ENCODE measurements at places on chromosomes 7 and 10.
A peak's percentile ranks its signal among the peaks of the same experiment; 100 is the strongest.

DNA sequence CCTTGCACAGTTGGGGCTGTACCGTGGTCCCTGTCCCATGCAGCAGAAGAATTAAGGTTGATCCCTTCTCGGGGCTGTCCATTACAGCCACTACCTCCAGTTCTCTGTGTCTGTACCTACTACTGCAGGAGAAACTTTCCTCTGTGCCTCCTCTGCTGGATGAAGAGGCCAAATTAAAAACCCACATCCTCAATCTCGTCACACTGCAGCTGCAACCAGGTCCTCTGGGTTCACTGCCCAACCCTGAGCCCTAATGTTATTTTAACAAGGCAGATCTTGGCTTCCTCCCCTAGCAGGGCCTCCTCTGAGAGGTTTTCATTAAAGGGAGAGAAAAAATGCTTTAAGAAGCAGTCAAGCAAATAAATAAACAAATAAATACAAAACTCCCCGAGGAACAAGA lies 66.6 kb downstream of the PLXNA4 start:
- no peak for DNase-seq

- no peak for DNase-seq
These were observed 50.0 kb upstream of the PDK4 start for GRCh38 chr7:95646350-95646749.

GRCh38 chr10:33387720-33388119 lies 53.3 kb upstream of the NRP1 start:
- DNase-seq: no peak

GRCh38 chr7:149459540-149460452 lies 1.1 kb downstream of the ZNF777 start:
- DNase-seq: peak; percentile 10

DNA sequence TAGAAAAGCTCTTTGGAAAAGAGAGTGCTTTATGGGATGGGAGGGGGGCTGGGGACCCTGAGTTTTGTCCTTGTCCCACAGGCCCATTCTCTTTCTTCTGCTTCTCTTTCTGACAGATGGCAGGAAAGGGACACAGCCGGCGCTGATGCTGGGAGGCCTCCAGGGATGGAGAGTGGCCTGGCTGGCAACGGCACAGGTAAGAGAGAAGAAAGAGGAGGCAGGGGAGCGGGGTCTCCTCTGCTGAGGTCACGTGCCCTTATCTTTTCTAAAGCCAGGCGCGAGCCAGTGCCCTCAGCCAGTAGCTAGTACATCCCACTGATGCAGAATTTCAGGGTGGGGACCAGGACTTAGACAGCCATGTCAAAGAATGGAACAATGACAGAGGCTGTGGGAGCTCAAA lies 9.2 kb downstream of the ZNF775 start:
- no peak for DNase-seq

DNA sequence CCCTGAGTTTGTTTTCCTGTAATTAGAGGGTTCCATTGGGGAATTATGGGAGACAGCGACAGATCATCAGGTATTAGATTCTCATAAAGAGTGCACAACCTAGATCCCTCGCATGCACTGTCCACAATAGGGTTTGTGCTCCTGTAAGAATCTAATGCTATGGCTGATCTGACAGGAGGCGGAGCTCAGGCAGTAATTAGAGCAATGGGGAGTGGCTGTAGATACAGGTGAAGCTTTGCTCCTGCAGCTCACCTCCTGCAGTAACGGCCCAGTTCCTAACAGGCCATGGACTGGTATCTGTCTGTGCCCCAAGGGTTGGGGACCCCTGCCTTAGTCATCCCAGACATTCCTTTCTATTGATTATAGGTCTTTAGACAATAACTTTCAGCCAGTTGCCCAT lies 894 bp upstream of the ZSCAN21 start:
- no peak for DNase-seq

- DNase-seq: no peak
These were observed 520.2 kb downstream of the PTPRN2 start for GRCh38 chr7:158067219-158067930.

- no peak for DNase-seq
These were observed 153.6 kb downstream of the HDAC9 start for GRCh38 chr7:18648849-18649758.

DNA sequence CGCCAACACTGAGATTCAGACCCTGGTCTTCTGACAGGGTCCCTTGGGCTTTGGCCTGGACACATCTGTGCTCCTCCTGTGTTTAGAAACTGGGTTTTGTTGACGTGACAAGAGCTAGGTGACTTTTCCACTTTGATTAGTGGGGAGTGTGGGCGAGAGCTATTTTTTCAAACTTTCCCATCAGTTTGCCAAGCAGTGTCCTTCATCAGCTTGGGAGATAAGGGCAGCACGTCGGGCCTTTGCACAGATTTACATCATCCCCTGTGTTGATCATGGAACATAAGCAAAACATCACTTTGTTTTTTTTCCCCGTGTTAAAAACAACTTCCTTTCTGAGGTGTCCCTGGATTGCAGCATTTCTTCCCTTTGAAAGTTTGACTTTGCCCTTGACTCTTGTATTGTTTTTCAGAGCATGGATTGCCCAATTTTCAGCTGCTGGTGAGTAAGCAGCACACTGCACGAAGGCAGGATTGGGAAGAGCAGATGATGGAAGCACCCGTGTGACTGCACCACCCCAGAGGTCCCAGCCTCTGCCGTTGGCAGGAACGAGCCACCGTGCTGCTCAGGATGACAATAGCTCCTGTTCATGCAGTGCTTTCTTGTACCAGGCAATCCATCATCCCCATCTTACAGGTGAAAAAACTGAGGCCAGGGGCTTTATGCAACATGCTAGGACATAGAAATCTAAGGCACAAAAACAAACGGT lies 6.4 kb upstream of the IGFBP1 start:
- no peak for DNase-seq

GRCh38 chr10:625751-626711 lies 63.4 kb downstream of the DIP2C start:
- no peak for DNase-seq

- DNase-seq: no peak
These were observed 75.2 kb downstream of the CLEC2L start for GRCh38 chr7:139598642-139599041.

DNA sequence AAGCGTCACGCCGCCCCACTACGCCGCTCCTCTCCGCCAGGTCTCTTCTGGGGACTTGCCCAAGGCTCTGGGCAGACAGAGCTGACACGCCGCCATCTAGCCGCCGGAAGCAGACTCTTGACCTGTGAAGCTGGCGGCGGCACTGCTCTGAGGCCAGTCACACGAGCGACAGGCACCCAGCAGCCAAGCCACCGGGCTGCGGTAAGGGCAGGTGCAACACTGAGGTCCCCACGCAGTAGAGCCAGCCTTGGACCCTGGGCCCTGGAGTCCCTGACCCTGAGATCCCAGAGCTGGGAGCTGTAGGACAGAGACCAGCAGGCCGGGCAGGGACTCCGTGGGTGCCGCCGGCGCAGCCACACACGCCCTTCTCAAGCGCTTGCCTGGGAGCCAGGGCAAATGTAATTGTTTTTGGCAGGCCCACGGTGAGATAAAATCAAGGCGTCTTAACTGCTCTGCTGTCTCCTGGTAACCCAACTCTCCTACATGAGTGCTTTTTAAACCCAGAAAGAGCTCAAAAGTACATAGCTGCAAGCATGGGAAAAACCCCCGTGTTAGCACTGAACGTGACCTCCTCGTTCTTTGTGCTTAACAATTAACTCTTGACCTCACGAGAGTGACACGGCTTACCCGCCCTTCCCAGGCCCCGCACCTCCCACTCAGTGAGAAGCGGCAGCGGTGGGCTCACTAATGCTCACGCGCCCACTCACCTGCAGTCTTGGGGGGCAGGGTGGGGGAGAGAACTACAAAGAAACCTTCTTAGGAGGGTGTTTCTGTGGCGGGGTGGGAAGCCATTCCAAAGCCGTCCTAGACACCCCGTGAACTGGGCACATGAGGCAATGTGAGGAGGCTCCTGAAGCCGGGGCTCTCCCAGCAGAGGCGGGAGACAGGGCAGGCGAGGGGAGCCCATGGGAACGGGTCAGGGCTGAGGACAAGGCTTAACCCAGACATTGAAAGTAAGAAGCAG lies 8.5 kb downstream of the GPER1 start:
- DNase-seq: no peak

DNA sequence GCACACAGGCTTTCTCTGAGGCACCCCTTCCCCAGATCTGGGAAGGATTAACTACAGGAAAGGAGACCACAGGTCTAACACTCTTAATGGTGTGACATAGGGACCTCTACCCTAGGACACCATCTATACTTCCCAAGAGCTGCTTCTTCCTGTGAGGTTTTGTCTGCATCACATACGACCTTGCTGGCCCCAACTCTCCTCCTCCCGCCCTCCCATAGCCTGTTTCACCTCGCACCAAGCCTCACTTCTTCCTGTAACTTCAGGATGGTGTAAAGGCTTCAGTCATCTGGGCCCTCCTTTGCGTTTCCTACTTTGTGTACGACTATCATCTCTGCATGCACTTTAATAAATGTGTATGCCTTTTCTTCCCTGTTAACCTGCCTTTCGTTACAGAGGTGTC lies 274.3 kb downstream of the KLF6 start:
- peak; percentile 19 for DNase-seq

- DNase-seq: no peak
These were observed 17.1 kb upstream of the ING3 start for GRCh38 chr7:120933475-120933874.

GRCh38 chr10:28810057-28810870 lies 132.9 kb downstream of the BAMBI start:
- DNase-seq: no peak

DNA sequence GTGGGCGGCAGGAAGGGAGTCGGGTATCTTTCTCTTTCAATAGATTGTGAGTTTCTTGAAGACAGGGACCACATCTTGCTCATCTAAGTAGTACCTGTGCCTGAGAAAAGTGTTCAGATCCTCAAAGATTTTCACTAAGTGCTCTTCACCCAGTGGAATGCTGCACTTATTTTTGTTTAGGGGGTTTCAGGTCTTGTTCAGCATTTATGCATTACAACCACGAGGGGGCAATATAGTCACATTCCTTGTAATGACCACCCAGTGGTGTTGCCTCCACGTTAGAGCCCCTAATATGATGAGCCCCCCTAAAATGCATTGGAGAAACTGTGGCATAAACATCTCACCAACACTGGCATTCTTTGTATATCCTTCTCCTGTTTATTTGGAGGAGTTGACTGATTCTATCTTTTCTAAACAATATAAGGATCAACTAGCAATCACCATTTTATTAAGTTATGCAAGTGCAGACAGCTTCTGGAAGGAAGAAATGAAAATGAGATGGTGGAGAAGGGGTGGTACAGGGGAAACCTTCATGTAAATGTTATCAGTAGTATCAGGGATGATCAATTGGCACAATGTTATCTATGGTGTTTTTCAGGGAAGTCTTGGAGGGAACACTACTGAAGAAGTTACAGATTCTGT lies 3.1 kb upstream of the PAPSS2 start:
- peak; percentile 6 for DNase-seq

DNA sequence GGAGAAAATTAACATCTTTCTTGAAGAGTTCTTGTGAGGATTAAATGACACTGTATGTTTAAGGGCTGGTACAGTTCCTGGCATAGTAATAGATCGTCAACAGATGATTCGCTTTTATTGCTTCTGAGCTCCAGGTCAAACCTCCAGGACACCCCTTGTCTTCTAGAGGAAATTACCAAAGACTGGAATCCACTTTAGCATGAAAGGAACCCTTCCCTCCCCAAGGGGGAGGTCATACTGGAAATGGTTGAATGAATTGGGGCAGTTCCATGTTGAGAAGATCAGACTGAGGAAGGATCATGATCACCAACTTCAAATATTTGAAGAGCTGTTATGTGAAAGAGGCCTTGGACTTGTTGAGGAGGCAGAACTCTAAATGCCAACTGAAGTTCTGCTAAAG lies 8.9 kb downstream of the NFE2L3 start:
- DNase-seq: no peak

DNA sequence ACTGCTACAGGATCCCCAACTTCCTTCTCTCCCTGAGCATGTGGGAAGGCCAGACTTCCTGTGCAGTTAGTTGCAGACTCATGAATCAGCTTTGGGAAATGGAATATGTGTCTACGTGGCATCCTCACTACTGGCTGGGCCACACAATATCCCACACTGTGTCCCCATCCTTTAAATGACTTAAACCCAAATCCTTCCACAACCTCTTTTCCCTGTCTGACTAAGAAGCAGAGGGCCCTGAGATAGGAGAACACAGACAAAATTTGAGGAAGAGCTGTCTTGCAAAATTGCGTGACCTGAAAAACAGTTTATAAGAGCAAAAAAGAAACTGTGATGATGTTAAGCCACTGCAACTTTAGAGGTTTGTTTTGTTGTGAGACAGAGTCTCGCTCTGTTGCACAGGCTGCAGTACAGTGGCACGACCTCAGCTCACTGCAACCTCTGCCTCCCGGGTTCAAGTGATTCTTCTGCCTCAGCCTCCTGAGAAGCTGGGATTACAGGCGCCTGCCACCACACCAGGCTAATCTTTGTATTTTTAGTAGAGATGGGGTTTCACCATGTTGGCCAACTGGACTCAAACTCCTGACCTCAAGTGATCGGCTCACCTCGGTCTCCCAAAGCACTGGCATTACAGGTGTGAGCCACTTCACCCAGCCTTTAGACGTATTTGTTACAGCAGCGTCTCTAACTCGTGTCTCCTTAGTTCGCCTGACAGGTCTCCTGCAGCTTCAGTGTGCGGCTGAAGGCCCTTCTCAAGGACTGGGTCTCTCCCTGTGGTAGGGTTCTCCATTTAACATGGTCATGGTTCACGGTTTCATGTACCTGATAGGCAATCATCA lies 46.9 kb upstream of the SFMBT2 start:
- no peak for DNase-seq

Measured in CD4-positive, alpha-beta T cell treated with Interleukin-17A for 4 hours (primary cell).